ENCODE measurements at places on chromosomes 12 and 14.

- DNase-seq: no peak
- H3K4me3 ChIP-seq: no peak overlapping the region
- H3K27ac ChIP-seq: no peak overlapping the region
- no peaks in the 10 kb centered on the region for H3K27me3 ChIP-seq
- H3K4me1 ChIP-seq: no peaks in the 10 kb centered on the region
- H3K36me3 ChIP-seq: peaks cover 68% of the 10 kb centered on the region
Observed at GRCh38 chr12:132720606-132721345, 10.1 kb downstream of the PGAM5 start.

GRCh38 chr12:111123390-111123789 lies 203.0 kb upstream of the MYL2 start:
- no peaks in the 10 kb centered on the region for H3K36me3 ChIP-seq
- no peak for DNase-seq
- H3K4me1 ChIP-seq: no peaks in the 10 kb centered on the region
- H3K27ac ChIP-seq: no peak overlapping the region

- no peak overlapping the region for H3K27ac ChIP-seq
- H3K27me3 ChIP-seq: peaks cover 7% of the 10 kb centered on the region
- no peak for DNase-seq
- peaks cover 5% of the 10 kb centered on the region for H3K4me1 ChIP-seq
- H3K4me3 ChIP-seq: no peak overlapping the region
- no peaks in the 10 kb centered on the region for H3K36me3 ChIP-seq
Observed at GRCh38 chr12:21992823-21993222, 51.6 kb upstream of the ABCC9 start.

GRCh38 chr12:106585521-106586277 lies 2.9 kb downstream of the RFX4 start:
- peaks cover 43% of the 10 kb centered on the region for H3K4me1 ChIP-seq
- H3K27me3 ChIP-seq: peaks cover 61% of the 10 kb centered on the region

DNA sequence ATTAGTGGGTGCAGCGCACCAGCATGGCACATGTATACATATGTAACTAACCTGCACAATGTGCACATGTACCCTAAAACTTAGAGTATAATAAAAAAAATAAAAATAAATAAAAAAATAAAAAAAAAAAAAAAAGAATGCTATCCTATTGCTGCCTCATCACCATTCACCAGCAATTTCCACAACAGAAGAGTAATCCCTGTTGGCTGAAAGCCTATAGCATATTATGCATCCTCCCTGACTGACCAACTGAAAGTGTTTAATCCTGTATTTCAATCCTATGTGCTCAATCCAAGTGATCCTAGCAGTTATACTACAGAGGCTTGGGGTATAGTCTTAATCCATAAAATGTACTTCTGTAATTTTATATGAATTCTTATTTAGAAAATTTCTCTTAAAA lies 18.5 kb downstream of the DICER1 start:
- H3K4me3 ChIP-seq: no peak overlapping the region
- no peaks in the 10 kb centered on the region for H3K36me3 ChIP-seq
- DNase-seq: no peak
- peaks cover 81% of the 10 kb centered on the region for H3K4me1 ChIP-seq
- no peak overlapping the region for H3K27ac ChIP-seq

GRCh38 chr12:4386801-4387200 lies 7.3 kb upstream of the FGF23 start:
- DNase-seq: no peak
- H3K27ac ChIP-seq: no peak overlapping the region
- no peaks in the 10 kb centered on the region for H3K27me3 ChIP-seq
- no peaks in the 10 kb centered on the region for H3K36me3 ChIP-seq
- H3K4me3 ChIP-seq: no peak overlapping the region

GRCh38 chr14:62117751-62118105 lies 355.5 kb downstream of the SNAPC1 start:
- H3K4me1 ChIP-seq: peaks cover 20% of the 10 kb centered on the region
- peak overlapping the region; percentile 70 for H3K4me3 ChIP-seq
- H3K27me3 ChIP-seq: peaks cover 73% of the 10 kb centered on the region
- H3K36me3 ChIP-seq: no peaks in the 10 kb centered on the region
- DNase-seq: no peak

- peaks cover 29% of the 10 kb centered on the region for H3K36me3 ChIP-seq
- H3K4me3 ChIP-seq: peak overlapping the region; percentile 93
- peaks cover 21% of the 10 kb centered on the region for H3K4me1 ChIP-seq
- H3K27me3 ChIP-seq: no peaks in the 10 kb centered on the region
- peak overlapping the region; percentile 94 for H3K27ac ChIP-seq
Observed at GRCh38 chr12:95003921-95004272, 400 bp upstream of the NDUFA12 start.

Data from naive thymus-derived CD8-positive, alpha-beta T cell (primary cell).